ENCODE measurements at places on chromosomes 4 and X.
A peak's percentile ranks its signal among the peaks of the same experiment; 100 is the strongest.

- no peak for DNase-seq
These were observed 243.4 kb downstream of the SCFD2 start for GRCh38 chr4:53122280-53123116.

GRCh38 chr4:103091601-103092223 is 7.9 kb downstream of the BDH2 start:
- DNase-seq: peak; percentile 81

DNA sequence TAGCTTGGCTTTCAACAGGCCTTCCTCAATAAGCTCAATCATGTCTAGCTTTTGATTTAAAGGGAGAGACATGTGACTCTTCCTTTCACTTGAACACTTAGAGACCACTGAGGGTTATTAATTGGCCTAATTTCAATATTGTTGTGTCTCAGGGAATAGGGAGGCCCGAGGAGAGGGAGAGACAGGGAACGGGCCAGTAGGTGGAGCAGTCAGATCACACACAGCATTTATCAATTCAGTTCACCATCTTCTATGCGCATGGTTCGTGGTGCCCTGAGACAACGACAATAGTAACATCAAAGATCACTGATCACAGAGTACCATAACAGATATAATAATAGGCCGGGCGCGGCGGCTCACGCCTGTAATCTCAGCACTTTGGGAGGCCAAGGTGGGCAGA is 17.8 kb downstream of the ZNF81 start:
- peak; percentile 1 for DNase-seq

- DNase-seq: no peak
These were observed 105.3 kb upstream of the TMEM150C start for GRCh38 chr4:82666970-82667665.

All from hippocampal formation (tissue), 2 donors.